ENCODE measurements at places on chromosomes 6 and 20.

DNA sequence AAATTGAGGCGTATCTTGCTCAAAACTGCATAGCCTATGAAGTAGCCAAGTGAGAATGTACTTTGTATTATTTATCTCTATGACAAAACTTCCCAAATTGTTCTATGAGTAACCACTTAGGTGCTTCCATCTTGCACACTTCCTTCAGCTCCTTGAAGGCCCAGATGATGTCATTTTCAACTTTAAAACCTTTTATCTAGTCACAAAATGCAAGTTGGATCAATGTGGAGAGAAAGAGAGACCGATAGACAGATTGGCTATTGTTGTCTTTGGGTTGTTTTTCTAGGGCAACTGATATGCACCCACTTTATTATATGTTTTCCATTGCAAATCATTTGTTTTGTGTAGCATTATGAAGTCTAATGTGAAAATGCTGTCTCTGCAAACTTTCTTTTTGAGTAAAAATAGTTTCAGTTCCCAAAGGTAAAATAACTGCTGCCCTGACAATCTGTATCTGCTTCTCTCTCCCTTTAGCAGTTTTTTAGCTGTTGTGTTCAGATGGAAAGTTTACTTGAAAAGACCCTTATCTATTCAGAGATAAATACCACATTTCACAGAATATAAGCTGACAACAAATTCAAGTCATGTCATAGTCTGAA is 73.7 kb upstream of the CITED2 start:
- no peak for DNase-seq

DNA sequence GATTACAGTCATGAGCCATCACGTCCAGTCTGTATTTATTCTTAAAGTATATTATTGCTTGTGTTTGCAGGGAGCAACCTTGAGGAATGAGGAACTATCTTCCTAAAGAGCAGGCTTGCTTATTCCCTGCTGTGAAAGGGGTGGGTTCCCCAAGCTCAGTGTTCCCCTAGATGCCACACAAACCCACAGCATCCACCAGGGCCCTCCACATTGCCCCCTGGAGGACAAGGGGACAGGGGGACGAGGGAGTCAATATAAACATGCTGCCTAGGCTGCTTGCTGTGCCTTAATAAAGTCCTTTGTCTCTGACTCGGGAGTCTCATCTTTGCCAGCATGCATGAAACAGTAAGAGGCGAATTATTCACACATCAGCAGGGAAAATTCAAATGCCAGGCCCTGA is 8.0 kb upstream of the IDH3B start:
- DNase-seq, result no peak

GRCh38 chr20:3171391-3172125 is 1.8 kb downstream of the LZTS3 start:
- no peak for DNase-seq

DNA sequence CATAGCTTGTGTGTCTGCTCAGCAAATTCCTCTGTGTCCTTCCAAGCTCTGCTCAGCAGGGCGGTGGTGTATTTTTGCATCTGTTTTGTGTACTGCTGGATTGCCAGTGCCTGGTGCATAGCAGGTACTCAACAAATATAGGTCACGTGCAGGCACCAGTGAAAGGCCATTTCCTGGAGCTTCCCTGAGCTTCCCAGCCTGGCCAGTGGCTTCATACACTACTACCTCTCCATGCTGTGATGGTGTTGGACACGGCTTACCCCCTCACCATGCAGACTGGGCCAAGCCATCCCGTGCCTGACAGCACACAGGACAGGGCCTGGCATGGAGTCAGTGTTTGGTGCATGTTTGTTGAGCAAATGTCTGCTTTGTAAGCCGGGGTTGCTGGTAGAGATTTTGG is 7.7 kb upstream of the PHACTR3 start:
- DNase-seq, result no peak

DNA sequence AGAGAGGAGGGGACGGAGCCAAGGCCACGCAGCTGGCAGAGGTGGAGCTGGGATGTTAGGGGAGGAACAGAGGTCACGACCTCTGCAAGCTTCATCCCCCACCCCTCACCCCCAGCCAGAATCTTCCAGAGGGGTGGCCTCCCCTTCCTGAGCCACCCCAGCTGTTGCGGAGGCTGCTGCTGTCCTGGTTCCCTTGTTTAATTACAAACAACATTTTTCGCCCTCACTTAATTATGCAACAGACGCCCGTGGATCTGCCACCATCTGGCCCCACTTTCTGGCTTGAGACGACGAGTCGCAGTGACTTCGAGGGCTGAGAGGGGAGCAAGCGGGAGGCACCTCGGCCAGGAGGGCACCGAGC is 153.7 kb upstream of the PTPN1 start:
- DNase-seq, result no peak

GRCh38 chr6:124158024-124158423 is 354.4 kb downstream of the NKAIN2 start:
- DNase-seq, result no peak

GRCh38 chr6:34934516-34934915 is 45.5 kb downstream of the ANKS1A start:
- peak; percentile 90 for DNase-seq

GRCh38 chr6:107625264-107625663 is 135.3 kb downstream of the SOBP start:
- DNase-seq, result no peak

DNA sequence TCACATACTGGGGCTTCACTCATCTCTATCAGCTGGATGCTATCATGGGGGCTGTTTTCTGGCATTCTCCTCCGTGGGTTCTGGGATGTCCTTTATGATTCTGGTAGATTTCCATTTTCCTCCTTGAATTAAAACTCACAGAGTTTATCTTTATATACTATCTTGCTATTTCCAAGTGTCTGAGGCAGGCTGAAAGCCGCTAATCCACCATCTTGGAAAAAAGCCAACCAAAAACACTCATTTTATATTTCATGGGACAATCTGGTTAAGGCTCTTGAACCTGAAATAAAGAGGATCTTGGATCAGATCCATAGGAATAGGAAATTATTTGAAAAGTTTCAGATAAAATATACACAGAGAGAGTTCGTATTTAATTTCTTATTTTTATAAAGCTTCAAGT is 86.0 kb downstream of the AFG1L start:
- no peak for DNase-seq

DNA sequence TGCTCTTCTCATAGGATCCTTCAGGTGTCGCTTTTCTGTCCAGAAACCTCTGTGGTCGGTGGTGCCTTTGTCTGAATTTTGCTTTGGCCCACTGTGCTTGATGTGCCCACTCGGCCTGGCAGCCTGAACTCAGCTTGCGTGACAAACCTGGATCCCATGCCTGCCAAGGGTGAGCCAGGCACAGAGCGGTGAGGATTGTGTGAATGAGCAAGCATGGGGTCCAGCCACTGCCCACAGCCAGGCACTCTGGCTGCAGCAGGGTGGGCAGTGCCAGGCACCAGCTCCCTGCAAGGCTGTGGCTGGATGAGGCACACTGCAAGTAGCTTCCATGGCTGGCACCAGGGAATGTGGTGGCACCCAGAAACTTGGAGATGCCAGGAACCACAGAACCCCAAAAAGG is 110.3 kb downstream of the THEMIS start:
- DNase-seq, result no peak

DNA sequence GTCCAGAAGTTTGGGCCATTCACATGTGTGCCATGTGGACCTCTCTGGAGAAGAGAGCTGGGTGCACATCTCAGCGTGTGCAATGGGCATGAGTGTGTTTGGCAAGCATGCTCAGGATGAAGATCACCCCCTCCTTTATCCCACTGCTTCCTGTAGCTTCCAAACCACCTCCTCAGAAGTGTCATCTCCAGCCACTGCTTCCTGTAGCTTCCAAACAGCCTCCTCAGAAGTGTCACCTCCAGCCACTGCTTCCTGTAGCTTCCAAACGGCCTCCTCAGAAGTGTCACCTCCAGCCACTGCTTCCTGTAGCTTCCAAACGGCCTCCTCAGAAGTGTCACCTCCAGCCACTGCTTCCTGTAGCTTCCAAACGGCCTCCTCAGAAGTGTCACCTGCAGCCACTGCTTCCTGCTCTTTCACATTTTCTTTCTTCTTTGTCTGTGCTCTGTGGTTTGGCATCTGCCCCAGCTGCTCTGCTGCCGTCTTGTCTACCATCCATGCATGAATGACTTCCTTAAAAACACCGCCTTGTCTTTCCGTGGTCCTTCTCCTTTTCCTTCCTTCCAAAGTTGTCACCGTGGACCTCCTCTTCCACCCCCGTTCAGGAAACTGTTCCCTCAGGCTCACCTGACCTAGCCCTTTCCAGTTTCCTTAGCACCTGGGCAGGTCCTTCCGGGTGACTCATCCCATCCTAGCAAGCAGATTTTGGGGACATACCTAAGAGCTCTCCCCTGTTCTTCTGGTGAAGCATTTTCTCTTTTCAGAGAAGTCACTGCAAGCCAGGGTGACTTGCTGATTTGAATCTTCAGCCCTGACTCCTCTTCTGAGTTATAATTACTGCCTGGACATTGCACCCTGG is 43.5 kb upstream of the TIAM2 start:
- DNase-seq, result no peak

GRCh38 chr6:40358473-40359460 is 228.4 kb downstream of the LRFN2 start:
- no peak for DNase-seq

GRCh38 chr20:32685541-32686529 is 12.1 kb upstream of the C20orf203 start:
- DNase-seq, result peak; percentile 67

DNA sequence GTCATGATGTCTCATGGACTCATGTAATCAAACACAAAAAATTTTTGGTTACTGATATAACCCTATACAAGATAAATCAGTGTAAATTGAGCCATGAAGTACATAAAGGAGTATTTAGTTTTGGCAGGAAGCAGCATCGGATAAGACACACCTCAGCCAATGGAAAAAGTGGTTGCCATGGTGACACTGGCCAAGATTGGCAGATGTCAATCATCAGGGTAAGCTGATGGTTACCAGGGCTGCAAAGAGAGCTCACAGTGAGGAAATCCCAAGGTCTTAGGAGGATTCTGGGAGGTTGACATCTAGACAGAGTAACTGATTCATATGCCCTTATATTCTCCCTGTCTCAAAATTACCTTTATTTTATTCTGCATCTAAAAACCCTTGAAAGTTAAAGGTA is 203.8 kb upstream of the PCSK2 start:
- no peak for DNase-seq

DNA sequence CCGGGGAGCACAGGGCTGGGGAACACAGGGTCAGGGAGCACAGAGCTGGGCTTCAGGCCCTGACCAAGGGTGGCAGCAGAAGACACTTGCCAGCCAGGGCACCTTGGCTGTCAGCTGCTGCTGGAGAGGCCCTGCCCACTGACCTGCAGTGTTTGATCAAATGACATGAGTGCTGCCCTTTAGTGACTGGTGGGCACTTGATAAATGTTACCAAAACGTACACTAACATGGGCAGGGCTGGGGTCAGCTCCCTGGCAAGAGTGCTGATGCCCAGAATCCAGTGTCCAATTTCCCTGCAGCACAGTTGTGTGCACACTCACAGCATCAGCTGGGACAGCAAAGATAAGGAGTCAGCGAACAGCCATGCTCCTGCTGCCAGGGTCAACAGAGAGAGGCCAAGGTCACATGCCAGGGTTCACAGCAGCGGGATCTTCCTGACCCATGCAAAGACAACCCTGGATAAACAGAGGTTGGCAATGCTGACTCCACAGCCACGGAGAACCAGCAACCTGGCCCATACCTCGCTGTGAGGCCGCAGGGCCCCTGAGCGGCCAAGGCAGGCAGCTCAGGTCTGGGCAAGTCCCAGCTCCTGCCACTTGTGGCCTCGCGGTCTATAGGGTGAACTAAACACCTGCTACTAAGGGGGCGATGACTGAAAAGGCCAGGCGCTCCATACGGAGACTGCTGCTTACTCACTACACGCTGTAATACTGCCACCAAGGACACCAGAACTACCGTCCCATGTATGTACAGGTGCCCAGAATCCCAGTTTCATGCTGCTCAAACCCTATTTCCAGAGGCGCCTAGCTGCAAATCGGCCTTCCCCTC is 46.3 kb downstream of the NINL start:
- DNase-seq, result no peak

DNA sequence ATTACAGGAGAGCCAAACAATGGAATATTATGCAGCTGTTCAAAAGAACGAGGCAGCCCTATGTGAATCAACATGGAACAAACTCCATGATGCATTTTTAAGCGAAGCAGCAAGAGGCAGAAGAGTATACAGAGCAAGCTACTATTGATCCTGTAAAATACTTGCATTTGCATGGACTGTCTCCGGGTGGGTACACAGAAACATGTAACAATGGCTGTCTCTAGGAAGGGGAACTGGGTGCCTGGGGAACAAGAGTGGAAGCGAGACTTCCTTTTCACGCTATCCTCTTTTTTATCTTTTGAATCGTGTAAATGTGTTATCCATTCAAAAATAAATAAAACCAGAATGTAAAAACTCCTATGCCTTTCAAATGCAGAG is 93.3 kb upstream of the SIRPA start:
- DNase-seq, result no peak

DNA sequence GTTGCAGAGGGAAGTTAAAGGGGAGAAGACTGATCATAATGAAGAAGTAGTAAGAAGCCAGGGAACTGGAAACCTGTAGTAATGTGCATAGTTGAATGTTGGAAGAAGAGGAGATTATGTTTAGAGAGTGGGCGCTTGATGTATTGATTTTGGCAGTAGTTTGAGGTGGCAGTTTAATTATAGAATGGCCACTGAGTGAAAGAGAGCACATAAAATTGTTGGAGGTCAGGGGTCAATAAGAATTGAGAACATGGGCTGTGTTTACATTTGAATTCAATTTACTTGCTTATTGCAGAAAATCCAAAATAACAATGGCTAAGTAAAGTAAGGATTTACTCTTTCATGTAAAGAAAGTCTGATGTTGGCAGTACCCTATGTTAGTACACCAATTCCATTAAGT is 15.7 kb downstream of the VTA1 start:
- DNase-seq, result no peak

- DNase-seq, result no peak
Measured at GRCh38 chr20:34210271-34210670, 31.0 kb upstream of the ASIP start.

DNA sequence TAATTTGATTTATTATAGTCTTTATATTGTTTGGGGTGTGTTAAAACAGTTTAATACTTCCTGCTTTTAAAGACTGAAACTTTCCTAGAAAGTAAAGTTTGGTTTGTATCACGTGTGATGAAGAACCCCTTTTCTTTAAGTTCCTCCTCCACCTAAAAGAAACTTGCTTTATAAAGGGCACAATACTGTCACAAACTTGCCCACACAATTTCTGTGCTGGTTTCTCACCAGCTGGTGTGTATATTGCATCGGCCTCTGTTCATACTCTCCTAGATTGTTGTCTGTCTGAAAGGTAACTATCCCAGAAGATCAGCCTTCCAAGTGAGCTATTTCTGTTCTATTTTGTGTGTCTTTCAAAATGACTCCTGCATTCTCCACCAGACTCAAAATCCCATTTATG is 46.9 kb downstream of the ANKRD6 start:
- DNase-seq, result no peak

- DNase-seq, result no peak
Measured at GRCh38 chr6:127812985-127813698, 87.7 kb downstream of the THEMIS start.

GRCh38 chr6:162140251-162140852 is 587.2 kb downstream of the PRKN start:
- DNase-seq, result no peak

GRCh38 chr6:68013780-68014515 is 621.1 kb upstream of the ADGRB3 start:
- DNase-seq, result no peak

GRCh38 chr6:30219244-30219643 is 6.0 kb upstream of the TRIM26 start:
- no peak for DNase-seq

- DNase-seq, result no peak
Measured at GRCh38 chr6:15775741-15776140, 112.9 kb upstream of the DTNBP1 start.

Data from Right ventricle myocardium superior (tissue), 1 donor.